Stimulated activated CD8-positive, alpha-beta memory T cell treated with anti-CD3 and anti-CD28 coated beads, Interleukin-15, amount 100 ng/mL, for 24 hours (primary cell): ENCODE measurements at places on chromosomes 2 and 18.
A peak's percentile ranks its signal among the peaks of the same experiment; 100 is the strongest.

- no peak for DNase-seq
Measured at GRCh38 chr18:48567388-48567787, 28.6 kb downstream of the CTIF start.

DNA sequence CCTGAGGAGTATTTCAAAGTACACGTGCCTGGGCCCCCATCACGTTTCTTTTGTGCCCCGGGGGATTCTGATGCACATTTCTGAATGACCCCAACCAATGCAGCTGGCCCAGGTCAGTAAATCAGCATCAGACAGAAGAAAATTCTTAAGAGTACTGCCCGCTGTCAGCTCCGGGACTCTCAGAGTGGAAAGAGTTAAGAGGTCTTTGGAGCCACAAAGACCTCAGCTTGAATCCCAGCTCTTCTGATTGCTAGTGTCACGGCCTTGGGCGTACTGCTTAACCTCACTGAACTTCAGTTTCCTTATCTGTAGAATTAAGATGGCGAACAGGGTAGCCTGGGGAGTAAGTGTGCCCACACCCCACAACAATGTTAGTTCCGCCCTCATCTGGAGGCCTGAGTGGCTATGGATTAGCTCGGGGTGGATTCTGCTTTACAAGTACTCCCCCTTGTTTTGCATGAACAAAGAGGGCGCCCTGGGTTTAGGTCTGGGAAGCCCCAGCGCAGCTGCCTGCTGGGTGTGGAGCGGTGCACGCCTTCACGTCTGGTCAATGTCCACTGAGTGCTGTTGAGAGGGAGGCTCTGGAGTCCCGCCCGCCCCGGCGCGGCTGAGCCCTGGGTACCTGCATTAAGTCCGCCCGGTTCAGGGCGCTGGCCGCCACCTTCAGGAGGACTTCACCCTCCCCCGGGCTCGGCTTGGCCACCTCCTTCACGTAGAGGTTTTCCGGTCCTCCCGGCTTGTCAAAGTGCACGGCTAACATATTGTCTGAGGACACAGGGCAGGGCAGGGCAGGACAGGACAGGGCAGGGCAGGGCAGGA is 858 bp downstream of the TP53I3 start:
- peak; percentile 10 for DNase-seq

- DNase-seq: no peak
Measured at GRCh38 chr18:75478996-75479880, 51.7 kb upstream of the SMIM21 start.

- DNase-seq: no peak
Measured at GRCh38 chr18:58516514-58517285, 112.2 kb downstream of the ALPK2 start.

DNA sequence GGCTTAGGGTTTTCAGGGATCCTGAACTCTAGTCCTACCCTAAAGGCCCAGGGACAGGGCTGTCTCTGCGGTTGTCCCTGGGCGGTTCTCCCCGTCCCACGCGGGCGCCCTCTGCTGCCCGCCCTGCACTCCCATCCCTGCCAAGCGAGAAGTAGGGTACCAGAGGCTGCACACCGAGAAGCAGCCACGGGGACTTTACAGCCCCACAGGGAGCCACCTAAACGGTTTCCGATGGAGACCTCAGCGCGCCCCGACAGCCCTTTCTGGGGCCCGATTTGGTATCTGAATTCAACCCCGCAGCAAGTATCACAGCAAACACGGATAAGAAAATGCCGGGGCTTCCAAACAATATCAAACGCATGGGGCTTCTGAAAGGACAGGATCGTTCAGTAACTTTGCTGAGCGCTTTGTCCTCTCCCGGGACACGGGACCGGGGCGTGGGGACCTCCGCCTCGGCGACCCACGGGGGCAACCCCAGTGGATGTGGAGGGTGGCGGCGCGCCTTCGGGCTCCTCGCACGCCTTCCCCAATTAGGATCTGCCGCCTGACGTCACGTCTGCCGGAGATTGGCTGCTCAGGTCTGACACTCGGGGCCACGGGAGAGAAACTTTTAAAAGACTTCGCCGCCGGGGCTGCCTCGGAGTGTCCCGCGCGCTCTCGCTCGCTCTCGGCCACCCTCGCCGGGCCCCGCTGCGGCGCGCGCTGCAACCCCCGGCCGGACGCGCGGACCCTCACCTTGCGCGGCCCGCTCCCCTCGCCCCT is at the start of gene LTBP1:
TSS of gene LTBP1 (plus strand) at position 640 of the 762 bp plus-strand sequence. CDS start 372 bp downstream, outside the sequence.
- DNase-seq: peak; percentile 6

DNA sequence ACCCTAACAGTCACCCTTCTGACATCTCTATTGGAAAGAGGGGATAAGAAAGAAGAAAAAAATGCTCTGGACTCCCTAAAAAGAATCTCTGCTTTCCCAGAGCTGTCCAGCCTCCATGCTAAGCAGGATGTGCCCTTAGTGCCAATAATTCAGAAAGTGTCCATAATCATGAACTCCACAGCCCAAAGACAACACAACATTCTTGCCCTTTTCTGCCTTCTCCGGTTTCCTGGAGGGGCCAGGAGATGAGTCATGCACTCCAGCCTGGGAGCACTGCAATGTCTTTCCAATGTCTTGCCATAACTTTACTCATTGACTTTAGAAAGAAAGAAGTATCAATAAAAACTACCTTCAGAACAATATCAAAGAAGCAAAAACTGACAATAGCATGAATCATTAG is 44.0 kb downstream of the KLF7 start:
- DNase-seq: no peak
